Prostate gland (tissue), 2 donors: ENCODE measurements at places on chromosomes 6 and 20. TPM values are rescaled to one million over a fixed set of nuclear protein-coding genes. Genes with fewer than 3 reads are reported as not detected.

DNA sequence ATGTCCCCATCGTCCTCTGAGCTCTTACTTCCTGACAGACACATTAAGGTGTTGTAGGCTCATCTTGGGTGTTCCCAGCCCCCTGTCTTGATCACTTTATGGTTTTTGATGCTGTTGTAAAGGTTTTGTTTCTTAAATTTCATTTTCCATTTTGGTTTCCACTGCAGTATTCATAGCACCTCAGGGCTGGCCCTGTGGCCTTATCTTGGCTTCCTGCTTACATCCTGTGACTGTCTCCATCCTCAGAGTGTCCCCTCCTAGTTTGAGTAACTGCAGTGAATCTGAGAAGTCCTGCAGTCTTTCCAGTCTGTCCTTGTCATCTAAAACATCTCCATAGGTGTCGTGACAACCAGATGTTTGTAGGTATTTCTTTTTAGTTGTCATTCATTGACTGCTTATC, 50.9 kb downstream of the JARID2 start:
- no peaks in the 10 kb centered on the region for H3K27me3 ChIP-seq
- peaks cover 3% of the 10 kb centered on the region for H3K4me1 ChIP-seq
- H3K4me3 ChIP-seq, result no peak overlapping the region

GRCh38 chr6:122258839-122259238, 140.6 kb upstream of the HSF2 start:
- H3K27me3 ChIP-seq, result no peaks in the 10 kb centered on the region
- H3K36me3 ChIP-seq, result no peaks in the 10 kb centered on the region
- no peak overlapping the region for H3K27ac ChIP-seq
- no peak for DNase-seq
- H3K4me3 ChIP-seq, result no peak overlapping the region

DNA sequence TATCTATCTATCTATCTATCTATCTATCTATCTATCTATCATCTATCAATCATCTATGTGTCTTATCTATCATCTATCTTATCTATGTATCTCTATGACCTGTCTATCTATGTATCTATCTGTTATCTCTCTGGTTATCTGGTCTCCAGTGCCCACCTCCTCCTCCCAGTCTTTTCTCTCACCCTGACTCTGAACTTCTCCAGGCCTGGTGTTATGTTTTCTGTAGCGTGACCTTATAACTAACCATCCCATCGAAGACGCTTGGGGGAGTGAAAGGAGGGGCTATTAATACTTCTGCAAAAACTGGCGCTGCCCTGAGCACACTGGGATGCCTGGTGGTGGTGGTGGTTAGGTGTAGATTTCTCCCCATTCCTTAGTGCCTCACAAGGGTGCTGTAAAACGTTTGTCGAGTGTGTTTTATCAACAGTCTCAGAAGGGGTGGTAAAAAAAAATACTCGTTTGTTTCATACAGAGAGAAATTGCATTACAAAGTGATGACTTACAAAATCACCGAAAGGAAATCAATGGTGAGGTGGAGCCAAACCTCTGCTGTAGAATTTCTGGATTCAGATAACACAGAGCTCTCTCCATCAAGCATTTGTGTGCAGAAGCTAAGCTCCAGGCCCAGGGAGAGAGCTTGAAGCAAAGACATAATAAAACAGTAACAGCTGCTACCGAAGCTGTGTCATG, 156.2 kb downstream of the BCAS1 start:
- H3K4me1 ChIP-seq, result peaks cover 10% of the 10 kb centered on the region
- H3K36me3 ChIP-seq, result no peaks in the 10 kb centered on the region
- DNase-seq, result no peak
- H3K4me3 ChIP-seq, result no peak overlapping the region
- peak overlapping the region; percentile 77 for H3K27ac ChIP-seq

DNA sequence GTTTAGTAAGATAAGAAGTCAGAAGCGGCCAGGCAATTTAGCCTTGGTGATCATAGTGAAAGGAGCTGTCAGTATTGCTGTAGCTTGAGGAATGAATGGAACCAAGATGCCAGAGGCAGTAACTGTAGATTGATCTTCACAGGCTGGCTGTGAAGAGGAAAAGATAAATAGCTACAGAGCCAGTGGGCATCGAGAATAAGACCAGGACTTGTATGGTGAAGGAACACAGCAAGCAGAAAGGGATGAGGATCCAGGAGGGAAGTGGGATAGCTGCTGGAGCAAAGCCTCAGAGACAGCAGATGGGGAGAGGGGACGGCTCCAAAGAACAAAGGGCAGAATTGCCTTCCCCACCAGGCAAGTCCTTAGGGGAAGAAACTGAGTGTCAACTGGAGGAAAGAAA, 294.4 kb upstream of the PLN start:
- H3K4me3 ChIP-seq, result no peak overlapping the region
- no peaks in the 10 kb centered on the region for H3K27me3 ChIP-seq

GRCh38 chr20:25023356-25023755, 30.8 kb upstream of the APMAP start:
- no peak overlapping the region for H3K27ac ChIP-seq
- no peak overlapping the region for H3K4me3 ChIP-seq
- no peak for DNase-seq
- H3K36me3 ChIP-seq, result no peaks in the 10 kb centered on the region

DNA sequence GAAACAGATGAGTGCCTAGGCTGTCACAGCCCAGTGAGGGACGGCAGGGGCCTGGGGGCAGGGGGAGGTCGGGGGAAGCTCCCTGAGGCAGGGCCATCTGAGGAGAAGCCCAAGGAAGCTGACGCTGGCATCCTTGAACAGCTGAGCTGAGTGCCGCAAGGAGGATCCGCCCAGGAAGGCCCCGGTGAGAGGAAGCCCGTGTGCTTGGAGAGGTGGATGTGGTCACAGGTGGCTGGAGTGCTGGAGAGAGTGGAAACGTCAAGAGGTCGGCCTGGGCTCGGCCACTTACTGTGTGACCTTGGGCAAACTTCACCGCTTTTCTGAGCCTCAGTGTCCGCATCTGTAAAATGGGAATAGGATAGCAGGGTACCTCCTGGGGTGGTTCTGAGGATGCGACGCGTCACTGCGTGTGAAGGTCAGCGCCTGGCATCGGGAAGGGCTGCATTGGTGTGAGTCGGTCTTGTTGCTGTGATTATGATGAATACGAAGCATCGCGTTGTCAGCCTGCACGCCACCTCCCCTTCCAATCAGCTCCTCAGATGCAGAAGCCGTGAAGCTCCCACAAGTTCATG, 116.1 kb upstream of the PTPN1 start:
- H3K4me1 ChIP-seq, result peaks cover 17% of the 10 kb centered on the region
- no peaks in the 10 kb centered on the region for H3K27me3 ChIP-seq
- H3K27ac ChIP-seq, result peak overlapping the region; percentile 76

DNA sequence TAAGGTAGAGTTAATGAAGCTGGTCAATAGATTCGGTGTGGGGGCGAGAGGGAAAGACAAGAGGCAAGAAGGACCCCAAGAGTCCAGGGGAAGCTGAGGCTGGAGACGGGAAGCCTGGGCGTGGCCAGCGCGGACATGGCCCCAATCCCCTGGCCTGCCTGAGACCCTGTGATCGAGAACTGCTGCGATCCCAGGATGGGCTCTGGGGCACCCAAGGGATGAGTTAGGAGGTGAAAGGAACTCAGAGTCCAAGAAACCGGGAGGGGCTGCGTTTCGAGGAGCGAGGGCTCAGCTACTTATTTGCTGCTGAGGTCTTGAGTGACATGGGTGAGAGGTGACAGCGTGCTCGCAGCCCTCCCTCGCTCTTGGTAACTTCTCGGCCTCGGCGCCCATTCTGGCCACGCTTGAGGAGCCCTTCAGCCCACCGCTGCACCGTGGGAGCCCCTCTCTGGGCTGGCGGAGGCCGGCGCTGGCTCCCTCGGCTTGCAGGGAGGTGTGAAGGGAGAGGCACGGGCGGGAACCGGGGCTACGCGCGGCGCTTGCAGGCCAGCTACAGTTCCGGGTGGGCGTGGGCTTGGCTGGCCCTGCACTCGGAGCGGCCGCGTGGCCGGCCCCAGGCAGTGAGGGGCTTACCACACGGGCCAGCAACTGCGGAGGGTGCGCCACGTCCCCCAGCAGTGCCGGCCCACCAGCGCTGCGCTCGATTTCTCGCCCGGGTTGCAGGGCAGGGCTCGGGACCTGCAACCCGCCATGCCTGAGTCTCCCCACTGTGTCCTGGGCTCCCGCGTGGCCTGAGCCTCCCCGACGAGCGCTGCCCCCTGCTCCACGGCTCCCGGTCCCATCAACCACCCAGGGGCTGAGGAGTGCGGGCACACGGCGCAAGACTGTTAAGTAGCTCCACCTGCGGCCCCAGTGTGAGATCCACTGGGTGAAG, 58.2 kb downstream of the IRF4 start:
- no peak overlapping the region for H3K27ac ChIP-seq
- no peaks in the 10 kb centered on the region for H3K36me3 ChIP-seq
- DNase-seq, result no peak
- no peaks in the 10 kb centered on the region for H3K4me1 ChIP-seq

GRCh38 chr6:122026582-122027369, 372.7 kb upstream of the HSF2 start:
- no peaks in the 10 kb centered on the region for H3K4me1 ChIP-seq
- no peak overlapping the region for H3K4me3 ChIP-seq
- no peaks in the 10 kb centered on the region for H3K27me3 ChIP-seq
- H3K27ac ChIP-seq, result no peak overlapping the region
- no peak for DNase-seq
- no peaks in the 10 kb centered on the region for H3K36me3 ChIP-seq

The APOM gene
- total RNA-seq, result 1.6 TPM

- H3K27ac ChIP-seq, result no peak overlapping the region
- H3K4me1 ChIP-seq, result no peaks in the 10 kb centered on the region
- no peak for DNase-seq
- H3K36me3 ChIP-seq, result no peaks in the 10 kb centered on the region
- H3K4me3 ChIP-seq, result no peak overlapping the region
Measured at GRCh38 chr6:81720427-81720826, 32.1 kb downstream of the TENT5A start.

DNA sequence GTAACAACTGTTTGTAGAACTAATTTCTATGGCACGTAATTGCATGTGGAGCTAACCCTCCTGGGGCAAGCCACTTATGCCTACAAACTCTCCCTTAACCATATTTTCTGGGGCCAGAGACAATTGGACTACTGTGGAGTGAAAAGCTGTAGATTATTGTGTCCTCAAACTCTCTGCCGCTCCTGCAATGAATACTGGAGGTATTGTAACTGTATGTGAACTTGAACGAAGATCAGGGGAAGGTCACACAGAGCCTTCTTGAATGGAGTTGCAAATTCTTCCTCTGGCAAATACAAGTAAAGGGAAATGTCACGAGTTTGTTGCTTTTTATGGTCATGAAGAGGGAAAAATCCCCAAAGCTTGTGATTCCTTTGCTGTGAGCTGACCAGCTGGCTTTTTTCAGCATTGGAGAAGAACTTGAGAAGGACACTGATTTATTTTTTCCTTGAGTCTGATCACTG, 18.2 kb downstream of the AKAP12 start:
- H3K4me1 ChIP-seq, result no peaks in the 10 kb centered on the region
- H3K4me3 ChIP-seq, result no peak overlapping the region
- no peaks in the 10 kb centered on the region for H3K27me3 ChIP-seq
- no peak overlapping the region for H3K27ac ChIP-seq
- no peak for DNase-seq
- no peaks in the 10 kb centered on the region for H3K36me3 ChIP-seq

- no peaks in the 10 kb centered on the region for H3K4me1 ChIP-seq
- peak overlapping the region; percentile 24 for H3K4me3 ChIP-seq
- H3K36me3 ChIP-seq, result no peaks in the 10 kb centered on the region
- no peak for DNase-seq
Measured at GRCh38 chr6:33634161-33634727, 13.1 kb downstream of the ITPR3 start.

The HLA-F gene
- total RNA-seq, result 62.1 TPM

- no peak overlapping the region for H3K4me3 ChIP-seq
- no peak overlapping the region for H3K27ac ChIP-seq
- H3K27me3 ChIP-seq, result no peaks in the 10 kb centered on the region
- H3K4me1 ChIP-seq, result no peaks in the 10 kb centered on the region
- no peaks in the 10 kb centered on the region for H3K36me3 ChIP-seq
Measured at GRCh38 chr6:113936093-113936934, 34.6 kb downstream of the HDAC2 start.

GRCh38 chr20:52313341-52313963, 121.9 kb upstream of the ZFP64 start:
- H3K36me3 ChIP-seq, result no peaks in the 10 kb centered on the region
- H3K27me3 ChIP-seq, result no peaks in the 10 kb centered on the region
- no peak overlapping the region for H3K4me3 ChIP-seq

The DBNDD2 gene
- 33.7 TPM for total RNA-seq

GRCh38 chr6:38640216-38640909, 634 bp upstream of the BTBD9 start:
- H3K4me3 ChIP-seq, result peak overlapping the region; percentile 83
- H3K27me3 ChIP-seq, result no peaks in the 10 kb centered on the region
- H3K27ac ChIP-seq, result peak overlapping the region; percentile 89
- H3K4me1 ChIP-seq, result peaks cover 7% of the 10 kb centered on the region
- DNase-seq, result no peak

The SLC4A11 gene
- 9.2 TPM for total RNA-seq

The CCM2L gene
- 5.7 TPM for total RNA-seq

The PSMB1 gene
- total RNA-seq, result 188 TPM

GRCh38 chr6:81979329-81979728, 226.8 kb upstream of the TENT5A start:
- no peak overlapping the region for H3K4me3 ChIP-seq
- no peaks in the 10 kb centered on the region for H3K36me3 ChIP-seq
- no peaks in the 10 kb centered on the region for H3K27me3 ChIP-seq
- DNase-seq, result no peak
- H3K4me1 ChIP-seq, result no peaks in the 10 kb centered on the region

DNA sequence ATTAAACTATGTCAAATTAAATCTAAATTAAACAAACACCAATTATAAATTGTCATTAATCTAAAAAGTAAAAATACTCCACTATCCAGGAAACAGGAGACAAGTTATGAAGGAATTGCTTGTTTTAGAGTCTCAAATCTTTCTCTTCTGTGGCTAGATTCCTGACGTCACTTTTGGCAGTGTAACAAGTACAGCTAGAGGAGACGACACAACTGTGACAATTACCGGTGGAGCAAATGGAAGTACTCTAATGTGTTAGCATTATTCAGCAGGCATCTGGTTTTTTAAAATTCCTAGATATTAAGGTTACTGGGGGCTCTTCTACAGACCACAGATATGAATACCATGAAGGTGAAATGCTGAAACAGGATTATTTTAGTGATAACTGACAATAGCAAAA, 1042.7 kb downstream of the EPHA7 start:
- no peaks in the 10 kb centered on the region for H3K4me1 ChIP-seq
- DNase-seq, result no peak
- no peaks in the 10 kb centered on the region for H3K36me3 ChIP-seq

- DNase-seq, result no peak
- no peak overlapping the region for H3K27ac ChIP-seq
Measured at GRCh38 chr6:163970846-163971564, 556.5 kb downstream of the QKI start.
